SHP77 treated with DMSO at 0.1 percent for 48 hours (cell line): ENCODE measurements at places on chromosomes 12 and 14.

DNA sequence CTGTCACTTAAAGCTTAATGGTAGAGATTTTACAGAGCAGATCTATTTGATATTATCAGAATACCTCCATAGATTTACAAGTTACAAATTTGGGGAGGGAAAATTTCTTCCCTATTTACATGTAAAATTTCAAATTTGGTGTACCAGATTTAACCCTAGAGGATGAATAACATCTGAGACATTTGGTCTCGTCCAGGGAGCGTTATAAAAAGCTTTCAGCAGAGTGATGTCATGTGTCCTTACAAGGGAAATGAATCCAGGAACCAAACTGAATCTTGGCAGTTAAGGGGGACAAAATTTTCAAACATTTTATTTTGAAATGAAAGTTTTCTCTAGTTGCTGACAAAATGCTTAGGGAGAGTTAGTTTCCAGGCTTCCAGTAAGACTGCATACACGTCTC, 4.5 kb upstream of the CDK17 start:
- no peak for DNase-seq

DNA sequence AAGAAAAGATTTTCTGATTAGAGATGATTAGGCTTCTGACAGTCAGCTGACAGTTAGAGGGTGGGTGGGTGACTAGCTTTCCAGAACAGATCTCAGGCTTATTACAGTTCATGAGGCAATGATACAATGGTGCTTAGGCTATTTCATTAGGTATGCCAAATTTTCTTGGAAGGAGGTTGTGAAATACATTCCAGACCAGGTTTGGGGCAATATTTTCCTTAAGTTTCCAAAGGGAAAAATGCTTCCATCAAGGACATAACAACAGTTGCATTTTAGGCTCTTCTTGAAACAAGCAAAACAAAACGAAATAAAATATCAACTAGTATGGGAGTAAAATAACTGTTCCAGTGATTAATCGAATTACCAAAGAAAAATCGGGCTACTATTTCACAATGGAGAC, 59.3 kb upstream of the CNTN1 start:
- no peak for DNase-seq

GRCh38 chr12:85016413-85016812, 19.7 kb downstream of the TSPAN19 start:
- no peak for DNase-seq

GRCh38 chr12:53798575-53798974, 46.8 kb upstream of the CISTR start:
- DNase-seq: no peak
